ENCODE measurements at places on chromosomes 12 and 14. TPM values are rescaled to one million over a fixed set of nuclear protein-coding genes. Genes with fewer than 3 reads are reported as not detected.

DNA sequence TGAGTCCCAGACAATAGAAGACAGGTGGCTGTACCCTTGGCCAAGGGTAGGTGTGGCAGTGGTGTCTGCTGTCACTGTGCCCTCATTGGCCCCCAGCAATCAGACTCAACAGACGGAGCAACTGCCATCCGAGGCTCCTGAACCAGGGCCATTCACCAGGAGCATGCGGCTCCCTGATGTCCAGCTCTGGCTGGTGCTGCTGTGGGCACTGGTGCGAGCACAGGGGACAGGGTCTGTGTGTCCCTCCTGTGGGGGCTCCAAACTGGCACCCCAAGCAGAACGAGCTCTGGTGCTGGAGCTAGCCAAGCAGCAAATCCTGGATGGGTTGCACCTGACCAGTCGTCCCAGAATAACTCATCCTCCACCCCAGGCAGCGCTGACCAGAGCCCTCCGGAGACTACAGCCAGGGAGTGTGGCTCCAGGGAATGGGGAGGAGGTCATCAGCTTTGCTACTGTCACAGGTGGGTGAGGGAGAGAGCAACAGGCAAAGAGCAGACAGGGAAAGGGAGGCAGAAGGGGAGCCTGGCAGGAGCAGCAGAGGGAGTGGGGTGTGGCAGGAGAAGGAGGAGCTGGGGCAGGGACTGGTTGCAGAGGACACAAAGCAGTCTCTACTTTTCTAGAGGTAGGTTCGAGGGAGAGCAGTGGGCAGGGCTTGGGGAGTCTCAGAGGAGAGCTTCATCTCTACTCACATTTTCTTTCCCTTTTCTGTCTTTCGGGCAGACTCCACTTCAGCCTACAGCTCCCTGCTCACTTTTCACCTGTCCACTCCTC lies 452 bp downstream of the INHBE start:
- DNase-seq: no peak

GRCh38 chr12:94139816-94140215 lies 8.6 kb upstream of the PLXNC1 start:
- DNase-seq: no peak

- no peak for DNase-seq
These were observed 29.9 kb downstream of the BTBD7 start for GRCh38 chr14:93302688-93303581.

DNA sequence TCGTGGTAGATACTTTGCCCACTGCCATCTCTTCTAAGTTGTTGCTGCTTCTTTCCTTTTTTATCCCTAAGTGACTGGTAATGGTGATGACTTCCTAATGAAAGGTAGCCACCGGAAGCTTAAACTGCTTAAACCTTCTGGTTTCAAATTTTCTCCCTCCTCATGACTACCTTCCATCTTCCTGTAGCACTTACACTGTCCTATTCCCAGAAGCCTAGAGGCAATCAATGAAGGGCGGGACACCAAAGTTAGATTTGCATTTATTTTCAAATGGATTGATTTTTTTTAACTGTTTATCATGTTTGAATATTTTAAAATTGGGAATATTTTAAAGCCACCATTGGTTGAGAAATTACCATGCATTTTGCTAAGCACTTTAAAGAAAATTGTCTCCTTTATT lies 64.7 kb downstream of the MSRB3 start:
- no peak for DNase-seq

- DNase-seq: peak; percentile 66
These were observed 1.7 kb downstream of the TUBA1A start for GRCh38 chr12:49187184-49187583.

- DNase-seq: no peak
These were observed 48.6 kb downstream of the RIMBP2 start for GRCh38 chr12:130667421-130667960.

DNA sequence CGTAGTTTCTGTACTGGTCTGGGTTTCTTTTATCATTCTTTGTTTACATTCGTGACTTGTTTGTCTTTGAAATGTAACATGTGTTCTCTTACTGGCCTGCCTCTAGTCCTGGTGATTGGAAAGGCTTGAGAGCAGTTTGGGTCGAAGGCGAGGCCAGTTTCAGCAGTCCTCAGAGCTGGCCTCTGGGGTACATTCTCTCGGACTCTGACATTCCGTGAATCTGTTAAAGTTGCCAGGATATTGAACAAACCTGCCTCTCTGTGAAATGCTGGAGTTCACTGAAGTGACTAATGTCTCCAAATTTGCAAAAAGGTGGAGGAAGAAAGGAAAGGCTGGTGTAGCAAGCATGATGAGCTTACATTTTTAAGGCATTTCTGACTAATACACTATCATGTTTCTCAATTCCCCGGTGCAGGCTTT lies 1.5 kb downstream of the PLEKHA5 start:
- DNase-seq: no peak

DNA sequence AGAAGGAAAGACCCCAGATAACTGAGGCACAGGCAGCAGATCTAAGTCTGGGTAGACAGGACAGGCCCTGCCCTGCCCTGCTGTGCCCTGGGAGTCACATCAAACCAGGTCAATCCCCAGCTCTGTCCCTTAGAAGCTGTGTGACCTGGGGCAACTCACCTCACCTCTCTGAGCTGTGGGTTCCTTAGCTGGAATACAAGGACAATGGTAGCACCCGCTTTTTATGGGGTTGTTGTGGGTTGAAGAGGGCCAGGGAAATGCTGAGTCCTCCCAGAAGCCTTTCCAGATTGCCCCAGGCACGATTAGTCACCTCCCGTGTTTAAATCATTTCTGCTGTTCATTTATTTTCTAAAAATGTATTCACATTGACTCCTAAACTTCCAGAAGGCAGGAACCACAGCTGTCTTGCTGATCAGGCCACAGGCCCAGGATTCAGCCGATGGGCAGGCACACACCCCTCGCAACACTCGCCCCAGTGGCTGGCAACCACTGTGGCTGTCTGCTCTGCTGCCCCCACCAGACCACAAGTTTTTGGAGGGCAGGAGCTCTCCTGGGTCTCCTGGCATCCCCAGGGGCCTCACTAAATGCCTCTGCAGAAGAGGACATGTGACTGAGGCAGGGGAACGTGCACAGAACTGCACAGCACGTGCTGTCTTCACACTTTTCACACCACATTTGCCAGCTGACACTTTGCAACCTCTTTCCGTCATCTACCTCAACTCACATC lies 3.0 kb downstream of the SELPLG start:
- DNase-seq: no peak

GRCh38 chr12:50765095-50765911 lies 1.4 kb downstream of the ATF1 start:
- DNase-seq: no peak

DNA sequence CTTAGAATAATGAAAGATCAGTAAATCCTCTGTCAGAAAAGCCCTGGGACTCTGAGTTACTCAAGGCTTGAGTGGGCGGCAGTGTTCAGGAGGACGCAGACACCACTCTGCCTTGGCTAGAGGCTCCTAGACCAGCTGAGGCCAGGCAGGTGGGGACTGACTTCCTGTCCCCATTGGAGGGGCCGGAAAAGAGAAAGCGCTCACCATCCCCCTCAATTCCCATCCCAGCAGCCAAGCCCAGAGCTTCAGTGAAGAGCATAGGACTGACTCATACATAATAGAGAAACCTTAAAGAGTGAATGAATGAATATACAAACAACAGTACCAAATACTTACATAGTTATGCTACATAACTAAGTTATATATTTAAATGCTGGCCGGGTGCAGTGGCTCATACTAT lies 62.0 kb downstream of the PLEKHG7 start:
- DNase-seq: no peak

- DNase-seq: no peak
These were observed 278.8 kb downstream of the ZFP36L1 start for GRCh38 chr14:68513838-68514607.

DNA sequence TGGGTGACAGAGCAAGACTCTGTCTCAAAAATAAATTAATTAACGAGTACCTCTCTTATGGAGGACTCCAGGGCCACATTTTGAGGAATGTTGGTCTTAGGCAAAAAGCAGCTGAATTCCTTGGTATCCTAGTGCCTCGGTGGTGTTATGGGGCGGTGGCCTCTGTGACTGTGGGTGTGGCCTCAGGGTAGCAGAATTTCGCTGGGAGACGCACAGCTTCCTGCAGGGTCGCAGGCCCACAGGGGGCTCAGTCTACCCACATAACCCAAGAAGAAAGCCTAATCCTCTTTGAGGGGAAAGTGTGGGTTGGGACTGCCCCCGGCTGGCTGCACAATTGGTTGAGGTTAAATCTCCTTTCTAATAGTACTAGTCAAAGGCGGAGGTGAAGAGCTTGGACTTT lies 11.2 kb upstream of the SERPINA4 start:
- no peak for DNase-seq

- DNase-seq: no peak
These were observed 19.8 kb downstream of the OSBPL8 start for GRCh38 chr12:76539727-76540126.

DNA sequence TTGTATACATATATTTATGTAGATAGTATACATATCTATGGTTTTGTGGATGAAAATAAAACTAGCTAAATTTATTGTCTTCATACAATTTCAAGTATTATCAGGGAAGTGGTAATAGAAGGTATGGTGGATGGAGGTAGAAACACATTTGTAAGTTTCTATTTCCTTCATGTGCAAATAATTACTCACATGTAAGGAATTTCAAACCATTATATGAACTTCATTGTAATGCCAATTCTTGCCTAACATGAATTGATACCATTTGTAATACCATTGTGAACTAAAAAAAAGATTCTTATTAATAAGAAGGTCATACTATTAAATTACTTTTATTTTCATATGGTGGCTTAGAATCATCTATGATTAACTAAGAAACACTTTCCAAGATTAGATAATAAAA lies 20.1 kb upstream of the PPFIA2 start:
- no peak for DNase-seq

- DNase-seq: no peak
These were observed 110.8 kb downstream of the KCNH5 start for GRCh38 chr14:62934439-62934838.

GRCh38 chr12:58443273-58443980 lies 476.9 kb downstream of the LRIG3 start:
- no peak for DNase-seq

DNA sequence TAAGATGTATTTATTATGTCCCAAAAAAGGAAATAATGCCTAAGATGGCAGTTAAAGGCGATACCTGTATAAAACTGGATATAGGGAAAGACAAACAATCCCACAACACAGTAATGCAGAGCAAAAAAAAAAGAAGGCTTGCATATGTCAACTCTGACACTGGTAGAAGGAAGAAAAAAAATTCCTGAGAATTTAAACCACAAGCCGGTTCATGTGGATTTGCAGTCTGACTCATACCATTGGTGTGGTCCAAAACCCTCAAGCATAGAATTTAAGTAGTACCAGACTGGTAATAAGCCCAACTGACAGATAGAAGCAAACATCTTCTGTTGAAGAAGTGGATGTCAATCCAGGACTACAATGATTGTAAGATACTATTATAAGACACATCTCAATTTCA lies 7.2 kb downstream of the DNAI7 start:
- no peak for DNase-seq

DNA sequence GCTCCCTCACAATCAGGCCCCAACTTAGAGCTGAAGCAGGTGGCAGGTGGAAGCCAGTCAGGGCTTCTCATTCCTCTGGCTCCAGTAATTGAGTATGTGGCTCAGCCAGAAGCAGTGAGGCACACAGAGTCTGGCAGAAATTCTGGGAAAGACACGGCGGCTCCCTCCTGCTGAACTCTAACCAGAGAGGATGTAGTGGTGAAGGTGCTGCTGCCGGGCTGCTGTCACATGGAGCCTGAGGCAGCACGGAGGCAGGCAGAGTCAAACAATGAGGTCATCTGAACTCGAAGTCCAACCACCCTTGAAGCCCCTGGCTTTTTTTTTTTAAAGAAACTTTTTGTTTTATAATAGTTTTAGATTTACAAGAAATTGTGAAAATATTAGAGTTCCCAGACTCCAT lies 33.4 kb upstream of the SMOC1 start:
- DNase-seq: no peak

- no peak for DNase-seq
These were observed 18.3 kb upstream of the SLC38A2 start for GRCh38 chr12:46390881-46391280.

DNA sequence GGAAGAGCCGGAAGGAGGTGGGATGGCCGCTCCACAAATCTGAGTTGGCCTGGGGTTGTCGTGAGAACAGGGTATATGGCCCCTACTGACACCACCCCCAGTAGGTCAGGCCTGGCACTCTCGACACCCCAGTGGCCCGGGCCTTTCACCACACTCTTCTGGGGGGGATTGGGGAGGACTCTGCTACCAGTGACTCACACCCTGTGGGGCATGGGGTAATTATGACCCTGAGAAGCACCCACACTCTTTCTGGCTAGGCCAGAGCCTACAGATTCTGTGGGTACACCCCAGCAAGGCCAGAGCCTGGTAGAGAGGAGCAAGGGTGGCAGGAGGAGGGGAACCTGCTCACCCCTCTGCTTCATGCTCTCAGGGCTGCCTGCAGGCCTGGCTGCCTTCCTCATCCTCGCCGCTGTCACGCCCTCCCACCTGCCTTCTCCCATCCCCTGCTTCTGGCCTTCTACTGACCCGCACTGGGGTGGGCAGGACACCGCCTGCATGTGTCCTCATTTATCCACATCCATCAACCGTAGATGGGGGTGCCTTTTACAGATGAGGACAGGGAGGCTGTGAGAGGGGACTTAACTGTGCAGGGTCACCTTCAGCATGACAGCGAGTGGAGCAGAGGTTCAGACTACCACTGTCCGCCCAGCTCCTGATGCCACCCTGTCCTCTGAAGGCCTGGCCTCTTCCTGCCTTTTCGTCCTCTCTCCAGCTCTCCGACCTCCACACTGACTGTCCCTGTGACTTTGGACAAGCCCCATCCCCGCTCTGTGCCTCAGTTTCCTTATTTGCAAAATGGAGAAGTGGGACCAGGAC lies 18.4 kb downstream of the ASB2 start:
- no peak for DNase-seq

GRCh38 chr12:1808798-1809480 lies 11.4 kb upstream of the LRTM2 start:
- DNase-seq: peak; percentile 32

DNA sequence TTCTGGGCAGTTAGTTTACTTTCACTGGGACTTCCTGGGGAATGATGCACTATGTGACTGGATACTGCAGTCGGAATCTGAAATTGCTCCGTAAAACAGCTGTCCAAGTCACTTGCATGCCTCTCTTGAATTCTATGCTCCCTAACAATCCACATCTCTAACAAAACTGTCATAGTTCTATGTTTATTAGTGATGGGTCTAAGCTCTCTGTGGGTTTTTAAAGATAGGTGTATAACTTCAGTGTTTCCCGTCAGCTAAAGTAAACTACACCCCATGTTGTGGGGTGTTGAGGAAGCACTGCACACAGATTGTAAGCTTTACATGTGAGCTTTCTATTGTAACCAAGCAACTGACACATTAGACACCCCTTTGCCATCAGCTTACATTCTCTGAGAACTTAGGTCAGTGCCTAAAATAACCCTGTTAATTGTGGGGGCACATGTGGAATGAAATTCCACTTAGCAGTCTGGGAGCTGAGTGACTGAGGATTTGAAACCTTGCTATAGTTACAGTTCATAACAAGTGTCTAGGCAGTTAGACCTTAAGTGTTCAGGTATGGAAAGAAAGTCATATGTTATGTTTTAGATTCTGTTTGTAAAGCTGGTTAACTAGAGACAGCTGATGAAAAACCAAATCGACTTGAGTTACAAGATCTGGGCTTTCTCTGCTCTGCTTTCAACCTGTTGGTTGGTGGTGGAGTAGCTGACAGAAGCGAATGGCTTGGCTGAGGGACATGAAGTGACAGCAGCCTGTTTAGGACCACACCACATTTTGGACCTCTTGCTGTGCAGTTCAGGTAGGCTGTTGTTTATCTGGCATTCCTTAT lies 165.7 kb downstream of the AKAP6 start:
- no peak for DNase-seq

CAPZA3 gene
- total RNA-seq: not detected

ATP2B1 gene
- 9.8 TPM for total RNA-seq

RND1 gene
- total RNA-seq: 0.11 TPM

AHNAK2 gene
- 2.6 TPM for total RNA-seq

Data from Right ventricle myocardium superior (tissue), 1 donor.